Dermis microvascular lymphatic vessel endothelial cell (primary cell): ENCODE measurements at places on chromosomes 6 and 20. TPM values are rescaled to one million over a fixed set of nuclear protein-coding genes. Genes with fewer than 3 reads are reported as not detected.

- no peak for DNase-seq
These were observed 16.7 kb downstream of the RAET1L start for GRCh38 chr6:150008588-150008987.

GRCh38 chr6:24931718-24932691 lies 3.8 kb downstream of the RIPOR2 start:
- DNase-seq, result no peak

- DNase-seq, result no peak
These were observed 556.8 kb upstream of the PTCHD4 start for GRCh38 chr6:48667797-48668196.

DNA sequence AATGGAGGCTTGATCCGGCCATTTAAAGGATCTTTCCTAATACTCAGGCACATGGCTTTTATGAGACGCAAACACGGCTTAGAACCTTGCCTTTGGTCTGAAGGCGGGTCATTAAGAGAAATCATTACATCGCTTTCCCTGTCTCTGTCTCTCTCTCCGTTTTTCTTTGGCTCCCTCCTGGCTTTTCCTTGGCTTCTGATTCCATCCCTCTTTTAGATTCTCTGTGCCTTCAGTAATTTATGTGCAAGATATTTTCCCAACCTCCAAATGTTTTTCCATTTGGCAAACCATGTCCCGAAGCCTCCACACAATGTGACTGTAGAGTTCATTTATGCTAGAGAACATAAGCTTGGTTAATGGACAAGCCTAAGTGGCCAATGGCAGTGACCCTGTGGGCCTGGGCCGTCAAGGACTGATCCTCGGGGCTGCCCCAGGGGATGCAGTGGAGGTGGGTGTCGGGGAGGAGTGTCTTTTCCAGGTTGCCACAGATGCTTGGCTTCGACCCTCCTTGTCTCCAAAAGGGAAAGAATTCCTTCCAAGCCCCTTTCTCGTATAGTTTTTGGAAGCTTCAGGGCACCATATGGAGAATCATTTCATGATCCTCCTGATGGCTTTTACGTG lies 157.0 kb downstream of the SCML4 start:
- no peak for DNase-seq

DNA sequence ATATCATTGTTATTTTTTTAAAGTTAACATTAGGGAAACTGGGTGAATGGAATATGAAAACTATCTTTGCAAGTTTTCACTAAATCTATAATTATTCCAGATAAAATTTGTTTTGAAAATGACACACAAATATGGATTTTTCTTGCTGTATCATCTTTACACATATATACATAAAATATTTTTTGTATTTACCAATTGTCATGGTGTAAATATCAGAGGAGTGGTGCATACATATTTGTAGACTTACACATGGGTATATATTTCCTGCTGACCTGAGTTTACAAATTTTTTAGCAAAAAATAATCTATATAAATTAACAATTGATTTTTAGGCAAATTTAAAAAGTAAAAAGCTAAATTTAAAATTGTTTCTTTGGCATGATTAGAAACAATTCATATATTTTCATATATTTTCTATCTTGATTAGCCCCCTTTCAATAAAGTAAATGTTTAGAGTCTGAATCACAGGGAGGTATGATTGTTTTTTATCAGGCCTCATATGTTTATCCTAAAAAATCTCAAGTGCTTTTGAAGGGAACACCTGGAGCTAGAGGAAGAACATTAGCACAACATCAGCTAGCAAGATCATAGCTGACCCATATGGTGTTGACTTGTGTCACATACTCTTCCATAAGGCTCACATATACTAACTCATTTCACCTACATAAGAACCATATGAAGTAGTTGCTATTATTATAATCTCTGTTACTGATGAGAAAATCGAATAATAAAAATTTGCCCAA lies 671.8 kb upstream of the GJE1 start:
- DNase-seq, result no peak

GRCh38 chr6:5174244-5174643 lies 86.5 kb downstream of the LYRM4 start:
- DNase-seq, result no peak

DNA sequence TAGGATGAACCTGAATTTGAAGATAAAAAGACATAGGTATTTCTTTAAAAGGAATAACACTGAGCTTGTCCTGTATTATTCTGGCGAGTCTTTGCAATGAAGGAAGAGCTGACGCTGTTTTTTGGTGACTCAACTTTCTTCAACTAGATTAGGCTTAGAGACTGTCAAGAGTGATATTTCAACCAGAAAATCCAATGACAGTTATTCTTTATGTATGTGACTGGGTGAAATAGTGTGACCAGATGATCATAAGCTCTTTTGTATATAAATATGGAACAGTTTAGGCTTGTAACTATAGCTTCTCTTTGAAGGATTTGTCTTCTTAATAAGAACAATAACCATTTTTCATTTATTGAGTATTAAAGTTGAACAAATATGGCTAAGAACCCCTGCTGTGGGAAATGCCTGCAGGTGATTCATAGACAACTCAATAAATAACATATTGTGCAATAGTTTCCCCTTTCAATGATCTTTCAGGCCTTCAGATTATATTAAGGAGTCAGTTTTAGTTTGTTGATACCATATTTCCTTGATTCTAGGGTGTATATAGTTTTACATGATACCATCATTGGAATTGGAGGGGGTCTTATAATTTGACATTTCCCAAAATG lies 265.6 kb upstream of the JAG1 start:
- no peak for DNase-seq

GRCh38 chr6:67759001-67759400 lies 876.1 kb upstream of the ADGRB3 start:
- no peak for DNase-seq

GRCh38 chr6:96016334-96017069 lies 728 bp downstream of the FUT9 start:
- DNase-seq, result no peak

DNA sequence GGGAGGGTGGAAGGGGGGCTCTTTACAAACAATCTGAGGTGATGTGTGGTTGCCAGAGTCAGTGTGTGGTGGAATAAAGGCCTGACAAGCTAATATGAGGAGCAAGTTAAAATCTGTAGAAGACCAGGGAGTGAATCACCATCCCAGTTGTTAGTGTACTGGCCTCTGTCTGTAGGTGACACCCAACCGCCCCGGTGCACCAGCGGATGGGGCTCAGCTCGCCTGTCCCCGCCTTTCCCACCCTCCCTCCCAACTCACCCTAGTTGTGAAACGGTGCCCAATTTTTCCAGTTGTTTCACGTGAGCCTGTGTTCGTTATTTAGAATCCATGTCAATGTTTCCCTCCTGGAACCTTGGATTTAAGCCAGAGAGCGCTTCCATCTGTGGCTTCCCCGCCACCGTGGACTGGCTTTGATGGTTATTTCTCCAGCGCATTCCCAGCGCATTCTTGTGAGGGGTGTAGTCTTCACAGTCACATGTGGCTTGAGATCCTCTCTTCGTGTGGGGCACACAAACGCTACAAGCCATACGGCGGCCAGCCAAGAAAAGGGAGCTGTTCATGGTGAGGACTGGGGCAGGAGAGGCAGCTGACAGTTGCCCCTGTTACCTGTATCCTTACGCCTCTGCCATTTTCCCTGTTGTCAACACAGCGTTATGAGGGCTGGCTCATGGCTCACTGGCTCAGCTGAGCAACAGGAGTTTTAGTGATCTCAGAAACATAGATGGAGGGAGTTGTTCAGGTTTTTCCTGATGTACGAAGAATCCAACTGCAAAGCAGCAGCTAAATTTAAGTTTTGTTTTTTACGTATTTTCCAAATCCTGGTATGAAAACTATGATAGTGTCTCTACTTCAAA lies 137.6 kb downstream of the ZDHHC14 start:
- peak; percentile 91 for DNase-seq

DNA sequence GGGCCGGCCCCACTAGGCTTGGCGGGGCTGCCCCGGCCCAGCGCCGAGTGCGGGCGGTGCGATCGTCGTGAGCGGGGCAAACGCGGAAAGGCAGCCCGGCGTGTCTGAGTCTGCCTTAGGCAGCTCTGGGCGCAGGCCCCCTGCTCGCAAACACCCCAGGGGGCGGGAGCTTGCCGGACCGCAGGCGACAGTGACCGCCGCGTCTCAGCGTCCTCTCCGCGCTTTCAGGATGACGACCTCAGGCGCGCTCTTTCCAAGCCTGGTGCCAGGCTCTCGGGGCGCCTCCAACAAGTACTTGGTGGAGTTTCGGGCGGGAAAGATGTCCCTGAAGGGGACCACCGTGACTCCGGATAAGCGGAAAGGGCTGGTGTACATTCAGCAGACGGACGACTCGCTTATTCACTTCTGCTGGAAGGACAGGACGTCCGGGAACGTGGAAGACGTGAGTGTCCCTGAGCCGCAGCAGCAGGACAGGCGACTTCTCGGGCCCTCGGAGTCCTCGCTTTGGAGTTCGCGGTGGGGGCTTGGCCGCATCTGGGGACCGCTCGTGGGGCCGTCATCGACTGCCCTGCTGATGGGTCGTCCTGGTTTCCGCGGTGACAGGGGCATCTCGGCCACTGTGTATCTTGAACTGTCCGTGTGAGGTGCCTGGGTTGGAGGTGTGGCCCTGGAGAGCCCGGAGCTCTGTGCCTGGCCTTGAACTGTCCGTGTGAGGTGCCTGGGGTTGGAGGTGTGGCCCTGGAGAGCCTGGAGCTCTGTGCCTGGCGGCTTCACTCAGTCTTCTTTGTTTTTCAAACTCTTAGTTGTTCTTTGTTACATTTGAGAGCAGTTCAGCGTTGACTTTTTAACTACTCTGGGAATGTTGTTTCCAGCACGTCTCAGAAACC lies 786 bp downstream of the ADRM1 start:
- peak; percentile 41 for DNase-seq

DNA sequence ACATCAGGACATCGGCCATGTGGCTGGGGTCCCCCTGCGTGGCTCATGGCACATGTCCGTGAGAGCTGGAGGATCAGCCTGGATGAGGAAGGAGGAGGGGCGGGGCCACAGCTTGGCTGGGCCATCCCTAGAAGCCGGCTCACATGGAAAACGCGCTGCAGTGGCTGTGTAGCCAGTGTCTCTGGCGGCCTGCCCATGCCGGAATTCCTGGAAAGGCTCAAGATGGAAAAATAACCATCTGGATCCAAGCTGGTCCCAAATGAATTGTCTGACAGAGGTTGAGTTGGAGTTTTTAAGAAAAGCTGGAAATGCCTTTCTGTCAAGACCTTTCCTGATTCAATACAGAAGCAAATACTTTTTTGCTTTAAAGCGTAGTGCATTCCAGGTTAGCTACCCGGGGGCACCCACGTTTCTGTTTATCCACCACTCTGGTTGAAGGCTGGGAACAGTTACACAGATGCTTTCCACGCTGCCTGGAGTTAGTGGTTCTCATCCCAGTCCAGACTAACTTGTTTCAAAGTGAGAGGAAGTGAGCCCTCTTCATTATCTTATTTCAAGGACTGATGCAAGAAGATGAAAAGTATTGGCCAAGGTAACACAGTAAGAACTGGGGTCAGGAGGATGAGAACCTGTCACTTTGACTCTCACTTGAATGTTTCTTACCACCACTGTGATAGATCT lies 99.0 kb downstream of the GMPR start:
- peak; percentile 88 for DNase-seq

- peak; percentile 4 for DNase-seq
These were observed 7.6 kb upstream of the HLA-DRA start for GRCh38 chr6:32432050-32432450.

- peak; percentile 58 for DNase-seq
These were observed 402.9 kb upstream of the RUNX2 start for GRCh38 chr6:44925100-44925739.

DNA sequence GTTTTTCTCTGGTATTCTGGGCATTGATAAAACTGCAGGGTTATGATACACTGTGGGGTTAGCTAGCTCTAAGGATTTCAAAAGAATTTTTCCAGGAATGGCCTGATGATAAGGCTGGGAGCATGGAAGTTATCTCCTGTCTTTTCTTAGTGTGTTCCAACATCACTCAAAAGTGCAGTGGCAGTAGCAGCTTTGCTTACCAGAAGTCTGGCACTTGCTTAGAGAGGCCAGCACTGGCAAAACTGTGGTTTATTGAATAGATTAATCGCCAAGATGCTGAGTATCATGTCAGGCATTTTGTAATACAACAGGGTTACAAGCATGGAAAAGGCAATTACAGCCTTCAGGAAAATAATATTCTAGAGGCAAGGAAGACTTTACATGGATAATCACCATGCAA lies 719.5 kb upstream of the GJE1 start:
- no peak for DNase-seq

- DNase-seq, result no peak
These were observed 184.5 kb upstream of the RAB32 start for GRCh38 chr6:146359131-146359530.

DNA sequence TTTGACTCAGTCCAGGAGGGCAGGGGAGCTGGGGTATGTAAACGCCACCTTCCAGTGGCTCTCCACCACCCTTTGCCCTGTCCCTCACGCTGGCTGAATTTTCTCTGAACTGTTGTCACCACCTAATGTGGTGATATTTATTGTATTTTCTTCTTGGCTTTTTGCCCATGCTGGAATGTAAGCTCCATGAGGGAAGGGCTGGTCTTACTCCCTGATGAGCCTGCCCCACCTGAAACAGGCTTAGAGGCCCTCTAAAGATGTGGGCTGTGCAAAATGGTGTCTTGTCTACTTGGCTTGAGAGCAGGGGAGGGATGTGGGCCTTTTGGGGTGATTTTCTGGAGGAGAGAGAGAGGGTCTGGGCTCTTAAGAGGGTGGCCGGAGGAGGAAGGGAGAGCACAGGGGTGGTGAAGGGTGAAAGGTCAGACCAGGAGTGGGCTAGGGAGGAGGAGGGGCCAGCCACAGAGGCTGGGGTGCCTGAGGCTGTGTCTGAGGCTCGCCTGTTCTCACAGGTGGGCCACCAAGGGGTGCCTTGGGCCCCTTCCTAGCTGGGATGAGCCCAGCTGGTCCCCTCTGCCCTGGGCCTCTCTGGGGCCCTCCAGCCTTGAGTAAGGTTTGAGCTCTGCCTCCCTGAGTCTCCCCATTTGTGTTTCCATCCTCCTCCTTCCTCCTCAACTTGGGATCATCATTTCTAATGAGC lies 37.3 kb downstream of the SPDEF start:
- DNase-seq, result no peak

The NFS1 gene
- 15.1 and 20.1 TPM in 2 replicates for total RNA-seq

The LYRM4 gene
- 14.4 and 15.7 TPM in 2 replicates for total RNA-seq

The WTAP gene
- 69.2 and 79.5 TPM in 2 replicates for total RNA-seq

The CST7 gene
- not detected in 2 replicates for total RNA-seq

The HDAC2 gene
- 58.5 and 81.4 TPM in 2 replicates for total RNA-seq

The NDRG3 gene
- total RNA-seq, result 28.3 and 28.9 TPM in 2 replicates

The SNRPB gene
- total RNA-seq, result 244 and 305 TPM in 2 replicates
